ENCODE measurements at places on chromosomes 6 and 20.

- peak; percentile 3 for DNase-seq
Measured at GRCh38 chr6:104483225-104483834, 376.4 kb downstream of the HACE1 start.

GRCh38 chr20:51106011-51106410, 83.1 kb upstream of the KCNG1 start:
- no peak for DNase-seq

GRCh38 chr6:125357515-125358256, 55.9 kb upstream of the HDDC2 start:
- no peak for DNase-seq

GRCh38 chr6:146887447-146888077, 288.8 kb downstream of the ADGB start:
- no peak for DNase-seq

DNA sequence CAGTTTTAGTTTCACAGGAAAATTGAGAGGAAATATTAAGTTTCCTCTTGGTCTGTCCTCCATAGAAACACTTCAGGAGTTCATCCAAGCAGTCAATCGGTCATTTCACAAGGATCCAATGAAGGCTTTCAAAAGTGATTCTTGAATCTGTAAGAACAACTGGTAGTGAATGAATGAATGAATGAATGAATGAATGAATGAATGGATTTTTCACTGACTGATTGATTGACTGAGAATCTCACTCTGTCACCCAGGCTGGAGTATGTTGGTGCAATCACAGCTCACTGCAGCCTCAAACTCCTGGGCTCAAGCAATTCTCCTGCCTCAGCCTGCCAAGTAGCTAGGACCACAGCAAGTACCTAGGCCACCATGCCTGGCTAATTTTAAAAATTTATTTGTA, 39.4 kb upstream of the TAF8 start:
- no peak for DNase-seq

GRCh38 chr20:40763646-40764295, 74.7 kb upstream of the MAFB start:
- DNase-seq, result no peak

DNA sequence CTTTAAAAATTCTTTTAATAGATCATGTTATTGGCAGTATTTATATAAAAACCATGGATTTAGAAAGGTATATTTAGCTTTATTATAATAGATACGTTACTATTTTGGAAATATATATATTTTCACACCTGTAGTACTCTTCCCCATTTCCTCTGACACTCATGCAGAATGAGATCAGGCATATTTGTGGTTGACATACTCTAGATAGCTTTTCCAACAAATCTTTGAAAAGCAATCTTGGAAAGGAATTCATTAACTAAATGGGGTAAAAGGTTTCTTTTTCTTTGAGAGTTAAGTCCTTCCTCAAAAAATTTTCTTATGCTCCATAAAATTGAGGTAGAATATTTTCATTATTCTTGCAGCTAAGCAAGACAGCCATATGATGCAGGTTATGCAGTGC, 14.5 kb downstream of the ASF1A start:
- DNase-seq, result no peak

GRCh38 chr20:43748274-43748673, 21.5 kb upstream of the GTSF1L start:
- DNase-seq, result peak; percentile 50

GRCh38 chr6:31125586-31126363, 5.5 kb upstream of the CDSN start:
- DNase-seq, result peak; percentile 38

DNA sequence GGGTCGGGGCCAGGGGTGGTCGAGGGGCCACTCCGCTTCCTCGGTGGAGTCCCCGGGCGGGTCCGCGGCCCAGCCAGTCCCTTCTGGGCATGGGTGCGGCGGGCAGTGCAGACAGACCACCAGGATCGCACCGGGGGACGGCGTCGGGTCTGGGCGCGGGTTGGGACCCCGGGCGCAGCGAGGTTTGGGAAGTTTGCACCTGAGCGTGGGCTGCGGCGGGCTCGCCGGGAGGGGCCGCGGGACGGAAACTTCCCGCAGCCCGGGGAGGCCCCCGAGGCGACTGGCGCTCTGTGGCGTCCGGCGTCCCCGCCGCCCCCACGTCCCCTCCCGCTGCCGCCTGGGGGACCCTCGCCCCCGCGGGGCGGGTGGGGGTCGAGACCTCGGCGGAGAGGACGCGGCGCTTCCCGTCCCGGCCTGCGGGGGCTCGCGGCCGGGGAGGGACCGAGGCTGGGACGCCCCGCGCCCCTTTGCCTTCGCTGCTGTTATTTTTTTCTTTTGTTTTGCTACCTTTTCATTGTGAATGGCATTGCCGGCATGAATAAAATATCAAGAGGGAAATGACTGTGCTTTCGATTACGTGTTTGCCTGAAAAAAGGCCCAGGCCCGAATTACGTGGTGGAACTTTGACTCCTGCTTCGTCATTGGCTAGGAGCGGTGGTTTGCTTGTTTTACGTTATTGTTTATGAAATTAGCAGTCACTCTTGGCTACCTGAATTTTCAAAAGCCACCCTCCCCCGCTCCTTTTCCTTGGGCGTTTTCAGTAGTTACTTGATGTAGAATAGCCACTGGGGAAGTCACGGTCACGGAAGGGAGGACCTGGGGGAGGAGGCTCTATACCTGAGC, 703 bp downstream of the SNX9 start:
- DNase-seq, result peak; percentile 48

DNA sequence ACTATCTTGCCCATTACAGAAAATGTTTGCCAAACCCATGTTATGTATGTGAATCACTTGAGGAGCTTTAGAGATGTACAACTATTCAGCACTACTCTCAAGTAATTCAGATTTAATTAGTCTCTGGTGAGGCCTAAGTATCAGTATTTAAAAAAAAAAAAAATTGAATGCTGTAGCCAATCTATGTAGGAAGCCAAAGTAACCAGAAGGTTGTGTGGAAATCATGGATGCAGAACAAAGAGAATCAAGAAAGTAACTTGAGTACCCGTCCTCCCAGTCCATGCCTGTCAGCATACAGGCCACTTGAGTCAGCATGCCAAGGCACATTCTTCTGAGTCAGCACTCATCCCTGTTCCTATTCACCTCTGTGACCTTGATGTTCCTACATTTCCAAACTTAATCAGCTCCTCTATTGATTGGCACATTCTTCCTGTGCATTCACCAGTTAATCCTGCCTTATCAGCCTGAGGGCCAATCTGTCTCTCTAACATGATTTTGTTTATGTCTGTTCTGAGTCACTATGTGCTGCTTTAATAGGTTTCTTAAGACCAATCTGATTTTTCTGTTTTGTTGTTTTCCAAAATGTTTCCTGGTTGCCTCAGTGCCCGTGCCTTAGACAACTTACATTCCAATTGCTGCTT, 165.6 kb downstream of the KCNQ5 start:
- no peak for DNase-seq

DNA sequence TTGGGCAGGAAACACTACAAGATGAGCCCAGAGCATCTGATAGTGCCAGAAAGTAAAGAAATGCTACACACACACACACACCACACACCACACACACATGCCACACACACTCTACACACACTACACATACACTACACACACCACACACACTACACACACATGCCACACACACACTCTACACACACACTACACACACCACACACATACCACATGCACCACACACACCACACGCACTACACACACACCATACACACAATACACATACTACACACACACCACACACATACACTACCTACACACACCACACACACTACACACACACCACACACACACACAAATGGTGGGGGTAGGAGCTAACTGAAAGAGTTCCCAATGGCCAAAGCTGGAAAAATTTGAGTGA, 3.6 kb upstream of the TMEM74B start:
- no peak for DNase-seq

- no peak for DNase-seq
Measured at GRCh38 chr20:19824861-19825260, 66.8 kb downstream of the RIN2 start.

GRCh38 chr6:32168350-32168749, 4.0 kb downstream of the EGFL8 start:
- no peak for DNase-seq

GRCh38 chr20:36315545-36316351, 9.6 kb downstream of the DLGAP4 start:
- DNase-seq, result no peak

DNA sequence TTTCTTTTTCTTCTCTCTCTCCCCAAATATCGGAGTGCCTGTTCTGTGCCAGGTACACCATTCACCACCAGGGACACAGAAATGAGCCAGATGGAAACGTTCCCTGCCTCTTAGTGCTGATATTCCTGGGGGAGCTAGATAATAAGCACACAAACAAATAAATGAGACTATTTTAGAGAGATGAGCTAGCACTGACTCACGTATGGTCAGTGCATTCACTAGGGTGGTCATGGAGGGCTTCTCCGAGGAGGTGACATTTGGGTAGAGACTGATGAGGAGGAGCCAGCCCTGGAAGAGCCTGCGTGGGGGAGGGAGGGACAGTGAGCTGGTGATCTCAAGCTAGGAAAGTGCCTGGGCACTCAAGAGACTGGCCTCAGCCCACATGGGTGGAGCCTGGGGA, 252.3 kb upstream of the KCNG1 start:
- DNase-seq, result no peak

- DNase-seq, result no peak
Measured at GRCh38 chr20:50635676-50636600, 55.4 kb downstream of the RIPOR3 start.

- no peak for DNase-seq
Measured at GRCh38 chr6:82143041-82143481, 104.5 kb downstream of the IBTK start.
